ENCODE measurements at places on chromosomes 5 and 9.

GRCh38 chr5:54305737-54306136, 4.6 kb downstream of the ARL15 start:
- DNase-seq = no peak

- no peak for DNase-seq
Measured at GRCh38 chr9:16726718-16727451, 143.6 kb downstream of the BNC2 start.

DNA sequence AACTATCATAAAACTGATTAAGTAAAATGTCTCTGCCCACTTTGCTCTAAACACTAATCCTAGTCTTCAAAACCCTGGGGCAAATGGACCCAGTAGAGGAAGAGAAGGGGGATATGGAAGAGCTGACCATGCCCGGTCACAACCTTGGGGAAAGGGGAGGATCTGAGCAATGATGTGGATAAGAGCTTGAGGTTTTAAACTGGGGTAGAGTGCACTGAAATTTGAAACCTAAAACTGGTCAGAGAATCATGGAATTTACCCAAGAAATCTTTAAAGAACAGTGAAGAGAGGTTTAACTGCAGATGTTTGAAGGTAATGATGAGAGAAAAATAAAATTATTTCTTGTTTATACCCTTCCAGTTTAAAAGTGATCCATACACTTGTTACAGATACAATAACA, 110.8 kb downstream of the MRPS30 start:
- no peak for DNase-seq

GRCh38 chr5:159616952-159617351, 286.7 kb upstream of the IL12B start:
- no peak for DNase-seq

DNA sequence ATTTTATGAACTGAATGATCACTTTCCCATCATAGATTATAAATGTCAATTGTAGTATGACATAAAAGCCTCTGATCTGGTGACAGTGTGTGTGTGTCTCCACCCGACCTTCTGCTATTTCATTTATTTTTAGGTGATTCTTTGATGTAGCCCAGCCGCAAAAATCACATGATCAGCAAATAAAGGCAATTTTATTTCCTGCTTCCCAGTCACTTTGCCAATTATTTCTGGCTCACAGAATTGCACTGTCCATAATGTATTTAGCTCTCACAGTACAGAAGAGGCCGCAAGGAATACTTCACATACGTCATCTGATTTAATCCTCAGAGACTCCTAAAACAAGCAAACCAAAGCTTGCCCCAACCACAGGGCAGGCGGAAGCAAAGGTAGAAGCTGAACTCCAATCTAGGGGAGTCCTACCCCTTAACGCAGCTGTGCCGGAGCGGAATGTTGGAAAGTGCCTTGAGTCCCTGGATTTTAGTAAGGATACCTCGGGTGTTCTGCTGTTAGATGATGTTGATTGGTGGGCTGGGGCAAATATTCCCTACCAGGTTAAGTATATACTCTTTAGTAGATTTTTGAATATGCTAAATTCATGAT, 384.0 kb upstream of the IRX4 start:
- DNase-seq = no peak

- no peak for DNase-seq
Measured at GRCh38 chr5:124920909-124921666, 174.6 kb upstream of the ZNF608 start.

GRCh38 chr5:10351199-10351905, 2.1 kb upstream of the MARCHF6 start:
- DNase-seq = no peak

GRCh38 chr5:66982470-66982869, 214.1 kb downstream of the CD180 start:
- no peak for DNase-seq

- DNase-seq = no peak
Measured at GRCh38 chr5:87015901-87016300, 251.8 kb upstream of the RASA1 start.

DNA sequence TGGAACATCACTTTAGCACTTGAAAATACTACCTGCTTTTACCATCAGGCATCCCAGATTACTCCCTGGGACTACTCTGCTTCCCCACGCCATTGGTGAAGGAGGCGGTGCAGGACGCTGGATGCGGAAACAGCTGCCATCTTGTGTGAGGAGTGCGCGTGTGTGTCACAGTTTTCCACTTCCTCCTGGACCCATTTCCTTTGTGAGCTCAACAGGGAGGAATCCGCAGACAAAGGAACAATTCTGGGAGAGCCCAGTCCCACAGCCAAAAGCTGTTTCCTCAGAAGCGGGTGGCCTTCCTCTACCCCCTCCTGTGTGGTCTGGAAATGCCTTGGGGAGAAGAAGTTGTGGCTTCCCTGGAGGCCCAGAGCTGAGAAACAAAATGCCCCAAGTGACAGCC, 16.8 kb downstream of the AFAP1L1 start:
- no peak for DNase-seq

DNA sequence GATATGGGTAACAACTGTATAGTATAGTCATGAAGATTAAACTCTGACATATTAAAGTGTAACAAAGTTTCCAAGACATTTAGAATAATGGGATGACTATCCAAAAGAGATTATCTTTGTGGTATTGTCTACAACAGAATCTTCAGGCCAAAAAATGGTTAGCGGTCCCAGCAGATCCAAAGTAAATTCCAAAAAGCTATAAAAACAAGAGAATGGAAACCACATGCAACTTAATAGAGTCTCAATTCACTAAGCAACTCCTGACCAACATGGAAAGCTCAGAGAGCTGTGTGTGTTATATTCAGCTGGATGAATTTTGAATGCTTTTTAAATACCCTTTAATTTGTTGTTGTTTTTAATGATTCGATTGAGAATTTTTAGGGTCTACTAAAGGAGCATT, 688.2 kb downstream of the CETN3 start:
- no peak for DNase-seq

DNA sequence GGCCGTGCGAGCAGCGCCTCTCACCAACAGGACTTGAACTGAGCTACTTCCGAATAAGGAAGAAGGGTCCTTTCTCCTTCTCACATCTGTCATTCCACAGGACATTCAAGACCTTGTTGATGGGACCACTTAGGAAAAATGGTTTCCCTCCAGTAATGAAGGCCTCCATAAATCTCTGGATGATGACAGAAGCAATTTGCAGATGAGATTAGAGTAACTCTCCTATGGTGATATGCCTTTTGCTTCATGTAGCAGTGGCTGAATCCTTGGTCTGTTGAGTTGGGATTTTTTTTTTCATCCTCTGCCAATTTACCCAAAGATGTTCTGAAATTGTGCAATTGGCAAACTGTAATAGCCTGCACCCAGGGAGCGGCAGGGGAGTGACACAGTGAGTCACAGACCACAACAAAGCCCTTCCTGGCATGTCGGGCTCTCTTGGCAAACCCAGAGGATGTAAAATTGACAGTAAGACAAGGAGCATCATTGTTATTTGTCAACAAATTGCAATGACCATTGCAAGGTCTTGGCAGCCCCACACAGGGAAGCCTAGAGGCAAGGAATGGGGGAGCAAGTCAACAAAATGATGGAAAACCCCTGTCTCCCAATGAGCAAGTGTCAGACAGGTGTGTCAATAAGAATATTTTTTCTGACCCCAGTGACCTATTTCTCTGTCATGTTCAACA, 275.9 kb downstream of the ACTL7B start:
- DNase-seq = no peak

DNA sequence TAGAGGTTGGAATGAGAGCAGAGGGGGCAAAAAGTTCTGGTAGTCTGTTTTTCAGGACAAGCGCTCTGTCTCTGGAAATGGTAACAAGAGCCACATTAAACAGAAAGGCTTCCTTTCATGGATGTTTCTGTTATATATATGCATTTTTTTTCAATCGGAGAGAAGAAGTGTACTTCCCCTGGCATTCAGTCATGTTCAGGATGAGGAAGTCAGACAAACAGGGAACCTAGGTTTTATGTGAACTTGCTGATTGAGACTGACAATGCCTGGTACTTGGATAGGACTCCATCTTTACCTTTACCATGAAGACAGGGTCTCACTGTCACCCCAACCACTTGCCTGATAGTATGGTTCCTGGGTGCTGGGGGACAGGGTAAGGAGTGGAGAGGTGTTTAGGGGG, 30.1 kb upstream of the ZBED3 start:
- DNase-seq = no peak

DNA sequence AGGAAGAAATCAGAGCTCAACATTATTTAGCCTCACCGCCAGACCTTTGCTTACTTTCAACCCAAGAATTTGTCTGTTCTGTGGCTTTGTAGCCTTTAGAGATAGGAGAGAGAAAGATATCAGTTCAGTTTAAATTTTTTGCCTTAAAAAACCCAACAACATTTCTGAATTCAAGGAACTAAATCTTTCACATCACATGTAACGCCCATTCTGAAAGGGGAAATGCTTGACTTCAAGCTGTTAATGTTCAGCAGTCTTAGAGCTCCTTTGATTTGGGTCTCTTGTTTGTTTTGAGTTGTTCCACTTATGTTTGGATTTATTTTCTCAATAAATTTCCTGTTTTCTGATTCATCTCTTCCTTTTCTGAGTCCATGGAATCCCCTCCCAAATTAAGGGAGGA, 294.5 kb downstream of the ARHGAP26 start:
- no peak for DNase-seq
